ENCODE measurements at places on chromosomes 1 and 21.

DNA sequence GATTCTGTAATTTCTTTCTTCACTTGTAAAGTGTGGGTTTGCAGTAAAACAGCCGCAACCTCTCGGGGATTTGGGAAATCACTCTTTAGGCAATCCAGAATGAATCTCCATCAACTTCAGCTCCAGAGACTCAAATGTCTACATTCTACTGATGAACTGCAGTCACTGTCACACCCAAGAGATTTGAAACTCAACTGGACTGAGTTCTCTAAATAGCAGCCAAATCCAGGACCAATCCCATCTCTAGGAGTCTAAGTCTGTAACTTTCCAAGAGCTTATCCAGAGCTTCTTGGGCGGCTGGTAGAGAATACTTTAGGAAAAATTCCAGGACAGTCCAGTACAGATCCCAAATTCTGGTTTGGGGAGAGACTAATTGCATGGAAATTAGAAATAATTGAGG, 62.9 kb downstream of the ADAMTS1 start:
- DNase-seq = no peak

- DNase-seq = no peak
Observed at GRCh38 chr1:12063141-12064072, at the start of gene TNFRSF8. Gene TNFRSF8 (plus strand): TSS chr1:12063303. CDS start chr1:12063599, 296 bp downstream.

DNA sequence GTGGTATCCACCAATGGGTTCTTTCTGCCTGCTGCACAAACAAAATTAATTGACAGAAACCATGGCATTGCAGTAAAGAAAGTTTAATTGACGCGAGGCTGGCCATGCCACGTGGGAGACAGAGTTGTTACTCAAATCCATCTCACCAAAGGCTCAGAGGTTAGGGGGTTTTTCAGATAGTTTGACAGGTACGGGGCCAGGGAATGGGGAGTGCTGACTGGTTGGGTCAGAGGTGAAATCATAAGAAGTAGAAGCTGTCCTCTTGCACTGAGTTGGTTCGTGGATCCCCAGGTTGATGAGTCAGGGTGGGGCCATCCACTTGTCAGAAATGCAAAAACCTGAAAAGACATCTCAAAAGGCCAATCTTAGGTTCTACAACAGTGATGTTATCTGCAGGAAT, 941 bp upstream of the TBCE start:
- DNase-seq = no peak

- DNase-seq = no peak
Observed at GRCh38 chr1:12132078-12132477, 34.7 kb upstream of the TNFRSF1B start.

DNA sequence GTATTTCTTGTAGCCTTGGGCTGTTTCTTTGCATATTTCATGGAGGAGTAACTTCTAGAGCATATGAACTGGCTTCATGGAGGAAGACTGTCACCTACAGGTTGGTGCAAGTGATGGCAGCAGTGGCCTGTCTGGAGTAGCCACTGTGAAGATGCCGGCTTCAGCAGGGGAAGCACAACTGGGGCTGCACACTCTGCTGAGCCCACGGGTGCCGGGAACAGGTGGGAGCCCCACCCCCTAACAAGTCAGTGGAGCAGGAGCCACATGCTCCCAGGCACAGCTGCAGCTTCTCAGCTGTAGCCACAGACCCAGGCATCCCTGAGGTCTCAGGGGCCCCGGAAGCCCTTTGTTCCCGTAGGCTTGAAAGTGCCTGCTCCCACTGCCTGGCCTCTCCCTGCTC, 43.2 kb upstream of the C1orf185 start:
- peak; percentile 29 for DNase-seq
